ENCODE measurements at places on chromosomes 3 and 15.

GRCh38 chr15:31150732-31151231, 49.3 kb upstream of the TRPM1 start:
- DNase-seq = no peak

DNA sequence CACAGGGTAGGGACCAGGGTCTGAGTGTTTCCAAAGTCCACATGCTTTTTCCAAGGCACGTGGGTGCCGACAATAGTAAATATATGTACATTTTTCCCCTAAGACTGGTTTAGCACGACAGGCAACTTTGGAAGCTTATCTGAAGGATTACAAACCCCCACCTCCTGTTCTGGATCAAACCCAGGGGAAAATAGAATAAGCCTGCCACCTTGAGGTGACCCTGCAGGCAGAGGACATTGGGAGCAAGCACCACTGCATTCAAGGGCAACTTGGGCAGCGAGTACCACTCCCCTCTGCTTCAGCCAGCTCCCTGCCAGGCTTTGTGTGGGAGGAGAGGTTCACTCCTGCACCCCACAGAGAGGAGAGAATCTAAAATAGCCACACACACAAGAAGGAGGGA, 44.8 kb downstream of the KBTBD12 start:
- no peak for DNase-seq

- DNase-seq = no peak
Observed at GRCh38 chr15:63870487-63871209, 36.9 kb upstream of the HERC1 start.

- no peak for DNase-seq
Observed at GRCh38 chr3:88810455-88810854, 297.0 kb upstream of the EPHA3 start.

DNA sequence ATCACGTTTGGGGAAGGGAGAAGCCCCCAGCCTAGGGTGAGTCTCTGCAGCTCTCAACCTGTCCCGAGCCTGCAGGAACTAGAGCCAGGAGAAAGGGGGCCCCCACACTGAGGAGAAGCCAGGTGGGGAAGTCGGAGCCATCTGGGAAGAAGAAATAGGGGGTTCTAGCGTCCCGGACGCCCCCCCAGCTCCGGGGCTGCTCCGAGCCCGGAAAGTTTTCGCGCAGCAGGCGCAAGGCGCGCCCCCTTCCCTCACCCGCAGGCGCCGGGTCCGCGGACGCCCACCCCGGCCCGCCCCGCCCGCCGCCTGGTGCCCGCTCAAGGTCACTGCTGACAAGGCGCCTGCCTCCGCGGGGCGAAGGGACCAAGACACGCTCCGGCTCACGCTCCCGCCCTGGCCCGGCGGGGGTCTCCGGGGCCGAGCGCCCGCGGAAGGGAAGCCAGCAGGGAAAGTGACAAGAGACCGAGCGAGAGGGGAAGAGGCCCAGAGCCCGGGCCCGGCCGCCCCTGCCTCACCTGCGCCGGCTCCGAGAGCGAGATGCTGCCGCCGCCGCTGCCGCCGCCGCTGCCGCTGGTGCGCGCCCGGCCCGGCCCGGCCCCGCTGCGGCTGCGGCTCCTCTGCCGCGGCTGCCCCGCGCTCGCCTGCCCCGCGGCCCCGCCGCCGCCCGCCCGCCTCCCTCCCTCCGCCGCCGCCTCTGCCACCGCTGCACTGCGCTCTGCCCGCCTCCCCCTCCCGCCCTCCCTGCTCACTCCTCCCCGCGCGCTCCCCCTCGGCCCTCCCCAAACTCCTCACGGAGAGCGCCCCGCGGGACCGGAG, 108.4 kb upstream of the SLC6A11 start:
- no peak for DNase-seq

DNA sequence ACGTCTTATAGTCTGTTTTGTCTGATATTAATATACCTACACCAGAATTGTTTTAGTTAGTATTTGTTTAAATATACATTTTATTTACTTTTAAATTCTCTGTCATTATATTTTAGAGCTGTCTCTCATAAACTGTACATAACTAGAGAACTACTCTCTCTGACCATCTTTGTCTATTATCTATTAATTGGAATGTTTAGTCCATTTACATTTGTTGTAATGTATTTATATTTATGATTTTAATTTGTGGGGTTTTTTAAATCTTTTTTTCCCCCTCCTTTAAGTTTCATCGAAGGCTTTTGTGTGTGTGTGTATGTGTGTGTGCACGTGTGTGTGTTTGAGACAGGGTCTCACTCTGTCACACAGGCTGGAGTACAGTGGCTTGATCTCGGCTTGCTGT, 47.1 kb downstream of the ITPR1 start:
- DNase-seq = no peak

- no peak for DNase-seq
Observed at GRCh38 chr3:194091141-194091540, 44.8 kb upstream of the HES1 start.

DNA sequence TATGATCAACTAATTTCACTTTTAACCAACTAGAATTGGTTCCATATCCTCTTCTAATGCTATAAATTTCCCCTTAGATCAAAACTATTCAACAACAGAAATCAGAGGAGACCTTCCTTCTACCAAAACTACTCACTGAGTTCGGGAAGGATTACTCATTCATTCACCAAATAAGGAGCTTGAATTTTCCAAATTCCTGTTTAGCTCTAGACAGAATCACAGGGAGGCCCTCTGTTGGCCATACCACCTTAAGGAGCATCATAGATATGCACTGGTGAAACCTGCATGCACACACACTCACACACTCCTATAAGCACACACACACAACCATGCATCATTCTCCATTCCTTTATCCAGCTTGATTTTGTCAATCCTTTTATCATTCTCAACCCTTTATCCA, 49.0 kb downstream of the SUCLG2 start:
- DNase-seq = no peak

GRCh38 chr15:73915082-73915481, 11.2 kb upstream of the LOXL1 start:
- no peak for DNase-seq

DNA sequence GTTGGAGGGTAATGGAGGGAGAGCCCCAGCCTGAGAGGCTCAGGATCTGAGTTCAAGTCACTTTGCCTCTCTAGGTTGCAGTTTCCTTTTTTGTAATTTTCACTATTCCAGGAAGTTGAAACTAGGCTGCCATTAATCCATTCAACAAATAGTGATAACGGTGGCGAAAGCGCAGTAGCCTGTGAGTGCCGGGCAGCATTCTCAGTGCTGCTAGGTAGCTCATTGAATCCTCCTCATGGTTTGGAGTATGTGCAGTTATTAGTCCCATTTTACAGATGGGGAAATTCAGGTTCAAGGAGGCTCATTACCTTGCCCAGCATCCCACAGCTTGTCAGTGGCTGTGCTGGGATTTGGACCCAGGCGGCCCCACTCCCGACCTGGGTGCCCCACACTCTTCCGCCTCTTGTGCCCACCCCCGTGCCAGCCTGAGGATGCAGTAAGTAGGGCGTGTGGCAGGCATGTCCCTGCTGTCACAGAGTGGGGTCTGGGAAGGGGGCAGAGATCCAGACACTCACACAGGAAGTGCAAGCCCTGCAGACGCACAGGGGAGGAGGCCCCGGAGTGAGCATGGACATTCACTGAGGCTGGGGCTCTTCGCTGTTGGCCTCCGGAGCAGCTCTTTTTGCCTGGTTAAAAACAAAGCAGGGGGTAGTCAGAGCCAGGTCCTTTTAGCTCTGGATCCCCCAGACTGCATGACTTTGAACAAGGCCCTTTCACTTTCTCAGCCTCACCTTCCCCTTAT, 58.8 kb downstream of the SLC6A6 start:
- no peak for DNase-seq

DNA sequence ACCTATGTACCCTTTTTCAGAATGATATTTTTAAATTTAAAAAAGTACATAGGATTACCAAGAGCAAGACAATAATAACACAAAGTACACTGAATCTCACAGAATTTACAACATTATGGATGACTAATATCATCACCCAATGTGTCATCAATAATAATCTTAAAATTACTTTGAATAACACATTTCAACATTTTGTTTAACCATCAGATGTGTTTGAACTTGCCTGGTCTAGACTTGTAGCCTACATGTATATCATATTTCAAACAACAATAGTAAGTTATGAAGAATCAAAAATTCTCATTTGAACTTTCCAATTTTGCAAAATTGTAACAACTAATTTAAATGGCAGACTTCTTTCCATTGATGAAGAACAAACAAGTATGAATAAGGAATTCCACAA, 15.1 kb downstream of the LRRC3B start:
- DNase-seq = no peak

DNA sequence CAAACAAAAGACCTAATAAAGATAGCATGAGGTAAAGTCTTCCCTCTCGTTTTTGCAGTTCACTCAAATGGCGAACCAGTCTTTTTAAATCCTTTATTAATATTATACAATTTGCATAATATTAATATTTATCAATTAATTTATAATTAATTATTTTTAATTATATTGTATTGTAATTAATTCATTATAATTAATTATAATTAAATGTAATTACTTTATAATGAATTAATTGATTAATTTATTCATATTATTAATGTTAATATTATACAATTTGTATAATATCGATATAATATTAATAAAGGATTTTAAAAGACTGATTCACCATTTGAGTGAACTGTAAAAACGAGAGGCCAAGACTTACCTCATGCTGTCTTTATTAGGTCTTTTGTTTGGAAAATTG, 1045.4 kb upstream of the CADM2 start:
- DNase-seq = no peak

- DNase-seq = no peak
Observed at GRCh38 chr15:62275831-62276230, 110.7 kb upstream of the C2CD4B start.

DNA sequence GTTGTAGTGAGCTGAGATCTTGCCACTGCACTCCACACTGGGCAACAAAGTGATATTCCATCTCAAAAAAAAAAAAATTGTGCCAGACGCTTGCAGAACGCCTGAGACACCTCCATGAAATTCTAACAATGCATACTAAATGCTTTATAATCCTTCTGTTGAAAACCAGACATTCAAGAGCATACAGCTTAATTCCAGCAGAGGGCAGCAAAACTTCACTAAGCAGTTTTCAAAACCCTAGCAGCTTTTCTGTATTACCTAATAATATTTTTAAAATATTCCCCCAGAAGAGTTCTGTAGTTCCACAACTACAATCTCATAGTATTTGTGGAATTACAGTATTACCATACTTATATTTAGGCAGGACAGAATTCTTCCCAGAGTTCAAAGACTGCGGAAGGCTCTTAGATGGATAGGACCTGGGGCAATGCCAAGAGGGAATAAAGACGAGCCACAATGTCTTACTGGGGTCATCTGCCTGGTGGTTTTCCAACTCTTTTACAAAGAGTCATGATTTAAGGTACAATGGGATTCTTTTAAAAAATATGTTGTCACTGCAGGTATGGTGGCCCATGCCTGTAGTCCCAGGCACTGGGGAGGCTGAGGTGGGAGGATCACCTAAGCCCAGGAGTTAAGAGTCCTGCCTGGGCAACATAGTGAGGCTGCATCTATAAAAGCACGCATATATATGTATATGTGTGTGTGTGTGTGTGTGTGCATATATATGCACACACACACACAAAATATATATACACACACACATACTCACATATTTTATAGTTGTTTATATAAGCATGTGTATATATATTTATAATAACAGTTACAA, 19.6 kb upstream of the TASOR start:
- no peak for DNase-seq
